Breast epithelium (tissue), 4 donors: ENCODE measurements at places on chromosomes 3 and 15.

DNA sequence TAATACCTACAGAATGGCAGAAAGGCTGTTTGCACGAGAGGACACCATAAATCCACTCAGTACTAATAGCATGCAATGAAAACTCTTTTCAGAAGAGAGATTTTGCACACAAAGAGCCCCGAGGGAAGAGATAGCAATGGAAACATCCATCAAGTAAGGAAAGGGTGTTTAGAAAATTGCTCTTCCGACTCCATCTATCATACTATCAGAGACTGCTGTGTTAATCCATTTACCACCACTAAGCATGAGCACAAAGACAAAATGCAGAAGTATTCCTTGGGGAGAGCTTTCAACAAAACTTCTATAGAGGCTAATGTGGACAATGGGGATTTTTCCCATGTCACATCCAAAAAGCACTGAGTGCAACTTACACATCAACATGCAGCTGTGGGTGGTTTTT is 72.1 kb upstream of the PLAAT1 start:
- no peak for DNase-seq

GRCh38 chr15:57806003-57806402 is 99.5 kb downstream of the POLR2M start:
- no peak for DNase-seq

GRCh38 chr3:62570888-62571287 is 197.5 kb upstream of the FEZF2 start:
- no peak for DNase-seq

DNA sequence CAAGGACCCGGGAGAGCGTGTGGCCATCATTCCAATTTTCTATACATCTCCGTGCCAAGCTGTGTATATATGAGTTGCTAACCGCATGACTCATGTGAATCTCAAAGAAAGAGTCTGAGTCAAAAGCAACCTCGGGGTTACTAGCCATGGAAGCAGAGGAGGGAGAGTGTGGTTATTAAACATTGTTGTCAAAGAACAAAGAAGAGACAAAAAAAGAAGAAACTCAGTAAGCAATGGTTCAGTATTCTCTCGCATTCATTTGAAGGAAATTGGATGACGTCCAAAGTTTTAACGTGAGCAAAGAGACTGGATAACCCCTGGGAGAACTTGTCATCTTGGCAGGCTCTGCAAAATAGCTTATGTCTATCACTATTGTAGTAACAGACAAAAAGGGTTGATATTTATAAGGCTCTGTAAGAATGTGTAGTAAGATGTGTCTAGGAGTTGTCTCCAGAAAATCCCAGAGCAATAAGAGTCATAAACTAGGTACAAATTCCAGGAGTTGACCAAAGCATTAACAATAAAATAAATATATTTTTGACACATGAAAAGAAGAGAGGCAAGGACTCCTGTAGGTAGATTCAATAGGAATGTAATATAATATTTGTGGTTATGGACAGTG is 52.8 kb upstream of the GRM7 start:
- DNase-seq = no peak
